CD4-positive, alpha-beta T cell treated with Interleukin-12 subunit alpha and Interleukin-12 subunit beta, for 1 hour (primary cell): ENCODE measurements at places on chromosomes 4 and X.
A peak's percentile ranks its signal among the peaks of the same experiment; 100 is the strongest.

DNA sequence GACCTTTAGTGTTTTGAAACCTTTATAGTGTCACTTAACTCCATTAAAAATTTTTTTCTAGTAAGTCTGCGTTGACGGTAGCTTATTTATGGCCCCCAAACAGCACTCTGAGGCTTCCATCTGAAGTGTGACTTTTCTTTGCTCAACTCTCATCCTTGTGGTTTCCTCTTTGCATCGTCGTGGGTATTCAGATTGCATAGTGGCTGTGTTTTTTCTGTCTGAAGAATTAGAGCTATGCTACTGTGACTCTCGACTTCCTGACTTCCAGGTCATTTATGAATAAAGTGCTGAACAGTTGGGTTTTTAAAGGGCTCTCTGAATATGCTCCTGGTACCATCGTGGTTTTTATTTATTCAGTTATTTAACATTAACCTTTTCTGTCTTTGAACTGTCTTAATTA lies 44.9 kb downstream of the JADE1 start:
- peak; percentile 45 for DNase-seq

DNA sequence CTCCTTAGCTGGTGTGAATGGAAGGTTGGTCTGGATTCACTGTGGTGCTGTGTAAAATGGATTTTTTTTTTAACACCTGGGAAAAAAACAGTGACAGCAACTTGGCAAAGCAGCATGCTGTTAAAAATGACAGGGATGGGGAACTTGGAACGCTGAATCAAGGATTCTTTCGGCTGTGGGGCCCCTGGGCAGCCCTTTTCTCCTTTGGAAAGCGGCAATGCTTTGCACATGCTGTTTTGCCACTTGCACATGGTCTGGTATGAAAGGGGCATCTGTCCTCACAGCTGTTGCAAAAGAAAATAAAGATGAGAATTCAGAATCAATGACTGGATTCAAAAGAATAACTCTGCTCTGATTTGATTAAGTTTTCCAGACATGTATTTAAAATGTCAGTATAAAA lies 10.7 kb upstream of the PIGA start:
- DNase-seq = no peak

DNA sequence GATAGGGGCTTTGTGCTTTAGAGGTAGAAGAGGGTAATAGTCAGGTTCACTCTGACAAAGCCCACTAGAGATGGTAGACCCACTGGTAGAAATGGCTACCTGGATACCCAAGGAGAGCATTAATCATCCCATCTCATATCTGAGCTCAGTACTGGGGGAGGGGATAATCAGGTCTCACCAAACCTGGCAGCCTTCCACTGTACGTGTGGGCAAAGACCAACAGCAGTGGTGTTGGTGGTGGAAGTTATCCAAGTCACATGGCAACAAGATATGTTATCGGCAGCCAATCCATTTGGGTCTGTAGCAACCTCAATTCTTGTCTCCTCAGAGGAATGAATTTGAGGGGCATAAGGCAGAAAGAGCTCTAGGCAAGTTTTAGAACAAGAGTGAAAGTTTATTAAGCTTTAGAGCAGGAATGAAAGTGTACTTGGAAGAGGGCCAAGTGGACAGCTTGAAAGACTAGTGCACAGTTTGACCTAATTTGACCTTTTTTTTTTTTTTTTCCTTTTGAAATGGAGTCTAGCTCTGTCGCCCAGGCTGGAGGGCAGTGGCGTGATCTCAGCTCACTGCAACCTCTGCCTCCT lies 67.0 kb upstream of the CXCL13 start:
- no peak for DNase-seq

DNA sequence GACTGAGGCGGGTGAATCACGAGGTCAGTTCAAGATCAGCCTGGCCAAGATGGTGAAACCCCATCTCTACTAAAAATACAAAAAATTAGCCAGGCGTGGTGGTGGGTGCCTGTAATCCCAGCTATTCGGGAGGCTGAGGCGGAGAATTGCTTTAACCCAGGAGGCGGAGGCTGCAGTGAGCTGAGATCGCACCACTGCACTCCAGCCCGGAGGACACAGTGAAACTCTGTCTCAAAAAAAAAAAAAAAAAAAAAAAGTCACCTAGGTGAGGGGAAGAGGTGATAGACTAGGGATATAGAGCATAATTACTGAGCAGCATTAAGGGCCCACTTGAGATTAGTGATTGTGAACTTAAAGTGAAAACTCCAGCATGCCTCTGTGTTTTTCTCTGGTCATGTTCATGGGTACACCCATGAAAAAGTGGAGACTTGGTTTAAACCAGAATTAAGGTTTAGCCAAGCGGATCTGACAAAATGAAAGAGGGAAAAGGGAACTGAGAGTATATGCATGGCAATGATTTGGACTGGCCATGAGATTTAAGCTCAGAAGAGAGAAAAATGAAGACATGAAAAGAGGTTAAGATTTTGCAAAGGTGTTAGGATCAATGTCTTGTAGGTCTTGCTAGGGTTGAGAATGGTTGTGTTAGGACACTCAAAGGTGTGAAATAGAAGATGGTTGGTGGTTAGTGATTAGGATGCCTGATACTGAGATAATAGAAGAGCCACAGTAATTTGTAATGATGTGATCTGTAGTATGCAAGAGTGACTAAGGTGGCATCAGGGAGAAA lies 105.0 kb downstream of the RAB28 start:
- DNase-seq = no peak

DNA sequence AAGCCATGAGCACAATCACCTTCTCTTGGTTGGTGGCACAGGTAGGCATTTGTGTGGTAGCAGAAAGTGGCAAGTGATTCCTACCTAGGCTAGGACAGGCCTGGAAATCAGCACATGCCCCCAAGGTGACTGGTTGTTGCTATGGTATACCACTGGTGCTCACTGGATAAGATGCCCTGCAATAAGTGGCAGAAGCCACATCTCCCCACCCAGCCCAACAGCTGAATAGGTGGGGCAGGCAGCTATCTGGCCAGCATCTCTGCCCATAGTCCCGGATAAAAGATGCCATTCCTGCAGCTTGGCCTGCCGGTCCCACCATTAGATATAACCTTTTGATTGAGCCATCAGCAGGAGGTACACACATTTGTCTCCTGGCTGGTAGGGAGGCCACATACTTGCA lies 21.1 kb downstream of the AMER1 start:
- DNase-seq = no peak

DNA sequence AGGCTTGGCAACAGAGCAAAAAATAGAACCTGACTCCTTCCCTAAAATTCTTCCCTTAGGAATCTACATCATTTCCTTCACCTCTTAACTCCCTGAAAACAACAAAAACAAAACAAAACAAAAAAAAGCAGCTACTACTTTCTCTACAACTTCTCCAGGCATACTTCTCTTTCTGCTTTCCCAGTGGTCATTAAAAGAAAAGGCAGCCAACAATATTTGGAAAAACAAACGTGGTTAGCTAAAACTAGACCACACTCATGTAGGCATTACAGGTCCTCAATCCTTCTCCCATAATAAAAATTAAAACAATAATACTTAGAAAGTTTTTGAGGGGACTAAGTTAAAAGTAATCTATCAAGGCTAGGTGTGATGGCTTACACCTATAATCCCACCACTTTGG lies 29.0 kb upstream of the SMIM14 start:
- DNase-seq = no peak

DNA sequence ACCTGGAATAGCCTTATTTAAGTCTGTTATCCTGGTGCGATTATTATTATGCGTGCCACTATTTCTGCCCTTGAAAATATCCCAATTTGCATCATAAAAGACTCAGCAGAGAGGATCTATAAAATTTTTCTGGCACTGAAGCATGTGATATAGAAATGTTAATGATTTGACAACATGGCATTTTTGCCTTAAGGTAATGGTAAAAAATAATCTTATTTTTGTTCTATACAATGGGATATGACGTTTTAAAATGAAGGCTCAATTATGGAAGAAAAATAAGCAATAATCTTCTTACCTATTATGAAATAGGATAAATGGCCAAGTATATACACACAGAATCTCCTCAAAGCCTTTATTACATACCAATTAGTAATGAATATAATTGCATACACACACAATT lies 113.5 kb downstream of the PDGFC start:
- no peak for DNase-seq

- no peak for DNase-seq
Observed at GRCh38 chr4:109629775-109630174, 69.7 kb downstream of the MCUB start.

DNA sequence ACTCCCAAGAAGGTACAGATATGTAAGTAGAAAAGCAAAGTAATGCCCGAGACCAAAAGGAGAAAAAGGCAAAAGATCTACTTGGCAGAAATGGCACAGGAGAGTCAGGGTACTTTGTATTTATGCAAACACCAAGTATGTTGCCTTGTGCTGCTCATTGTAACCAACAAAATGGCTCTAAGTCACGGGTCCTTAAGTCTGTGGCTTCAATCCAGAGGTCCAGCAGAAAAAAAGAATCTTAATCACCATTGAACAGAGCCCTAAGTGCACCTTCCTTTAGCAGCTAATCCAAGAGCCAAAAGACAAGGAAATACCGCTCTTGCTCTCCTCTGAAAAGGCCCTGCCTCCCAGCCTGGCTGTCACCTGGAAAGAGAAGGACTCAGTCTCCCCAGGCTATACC lies 324.9 kb upstream of the PPARGC1A start:
- DNase-seq = no peak

GRCh38 chrX:69618803-69619202 lies 2.9 kb downstream of the EDA start:
- DNase-seq = peak; percentile 21

DNA sequence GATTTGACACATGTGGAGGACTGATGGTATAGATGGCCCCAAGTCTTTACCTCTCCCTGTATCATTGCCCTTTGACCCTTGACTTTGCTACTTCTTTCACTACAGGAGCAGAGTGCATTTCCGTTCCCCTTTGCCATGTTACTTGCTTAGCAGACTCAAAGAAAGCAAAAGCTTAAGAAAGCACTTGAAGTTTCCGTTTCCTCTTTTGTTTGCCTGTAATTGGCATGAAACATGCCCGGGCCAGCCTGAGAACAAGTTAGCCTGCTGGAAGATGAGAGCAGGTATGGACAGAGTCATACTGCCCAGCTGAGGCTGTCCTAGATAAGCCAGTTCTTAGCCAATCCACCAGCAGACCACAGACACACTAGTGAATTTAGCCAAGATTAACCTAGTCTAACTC lies 206.0 kb downstream of the BCOR start:
- DNase-seq = peak; percentile 3

DNA sequence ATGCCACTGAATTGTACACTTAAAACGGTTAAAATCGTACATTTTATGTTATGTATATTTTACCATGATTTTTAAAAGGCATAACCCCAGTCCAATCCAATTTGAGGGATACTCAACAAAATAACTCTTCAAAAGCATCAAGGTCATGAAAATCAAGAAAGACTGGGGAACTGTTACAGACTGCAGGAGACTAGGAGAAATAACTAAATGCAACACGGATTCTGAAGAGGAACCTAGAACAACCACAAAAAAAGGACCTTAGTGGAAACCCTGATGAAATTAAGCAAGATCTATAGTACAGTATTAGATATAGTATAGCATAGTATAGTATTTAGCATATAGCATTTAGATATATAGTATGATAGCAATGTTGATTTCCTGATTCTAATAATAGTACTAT lies 26.8 kb downstream of the SH3KBP1 start:
- DNase-seq = no peak
